ENCODE measurements at places on chromosomes 5 and 9. TPM values are rescaled to one million over a fixed set of nuclear protein-coding genes. Genes with fewer than 3 reads are reported as not detected.

Gene FOXD4L3
- total RNA-seq, result not detected

Gene PRRC1
- total RNA-seq, result 48.7 TPM

Gene PIP5K1B
- total RNA-seq, result under 0.01 TPM

Gene CCNO
- 0.09 TPM for total RNA-seq

Gene KIF24
- total RNA-seq, result 2.4 TPM

Gene GFI1B
- not detected for total RNA-seq

Gene PLAC8L1
- 0.38 TPM for total RNA-seq

Gene CAAP1
- total RNA-seq, result 12.9 TPM

Gene AFAP1L1
- 118 TPM for total RNA-seq

Gene KLF4
- total RNA-seq, result 3.8 TPM

Gene TAF11L3
- not detected for total RNA-seq

Gene SNAPC4
- 8.7 TPM for total RNA-seq

Gene ENC1
- total RNA-seq, result 126 TPM

Gene ZNF474
- total RNA-seq, result 0.09 TPM

Gene GLRA1
- not detected for total RNA-seq

Gene GPR21
- total RNA-seq, result 0.90 TPM

Gene HAVCR2
- total RNA-seq, result not detected

Gene PDE6A
- under 0.01 TPM for total RNA-seq

Gene PIP5KL1
- total RNA-seq, result 1.0 TPM

Gene CCDC192
- total RNA-seq, result not detected

Gene IFNB1
- not detected for total RNA-seq

Gene EFNA5
- total RNA-seq, result 7.6 TPM

Gene BBLN
- 19.5 TPM for total RNA-seq

Gene PHF24
- not detected for total RNA-seq

Gene PCDHA12
- 0.19 TPM for total RNA-seq

Data from endothelial cell of coronary artery (primary cell).